ENCODE measurements at places on chromosomes 3 and 15.

- DNase-seq = no peak
Observed at GRCh38 chr15:90181776-90182175, 19.4 kb upstream of the SEMA4B start.

DNA sequence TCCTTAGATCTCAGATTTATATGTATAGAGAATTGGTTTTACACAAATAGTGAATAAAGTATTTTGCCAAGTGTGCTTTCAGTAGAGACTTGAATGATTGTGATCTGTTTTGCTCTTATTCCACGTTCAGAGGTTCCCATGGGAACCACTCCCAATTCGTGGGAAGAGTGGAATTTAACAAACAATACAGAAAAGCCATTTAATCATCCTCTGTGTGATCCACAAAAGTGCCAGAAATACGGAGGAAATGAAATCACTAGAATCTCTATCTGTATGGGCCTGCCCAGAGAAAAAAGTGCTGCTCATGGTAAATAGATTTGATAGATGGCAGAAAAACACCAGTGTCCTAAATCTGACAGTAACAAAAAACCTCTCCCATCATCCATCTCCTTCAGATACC lies 56.0 kb downstream of the CNTN4 start:
- DNase-seq = no peak

- no peak for DNase-seq
Observed at GRCh38 chr3:50850639-50851511, 176.1 kb downstream of the DOCK3 start.

GRCh38 chr15:66866656-66867055 lies 164.6 kb downstream of the SMAD6 start:
- DNase-seq = no peak

- no peak for DNase-seq
Observed at GRCh38 chr3:124791639-124792151, 61.4 kb downstream of the UMPS start.

DNA sequence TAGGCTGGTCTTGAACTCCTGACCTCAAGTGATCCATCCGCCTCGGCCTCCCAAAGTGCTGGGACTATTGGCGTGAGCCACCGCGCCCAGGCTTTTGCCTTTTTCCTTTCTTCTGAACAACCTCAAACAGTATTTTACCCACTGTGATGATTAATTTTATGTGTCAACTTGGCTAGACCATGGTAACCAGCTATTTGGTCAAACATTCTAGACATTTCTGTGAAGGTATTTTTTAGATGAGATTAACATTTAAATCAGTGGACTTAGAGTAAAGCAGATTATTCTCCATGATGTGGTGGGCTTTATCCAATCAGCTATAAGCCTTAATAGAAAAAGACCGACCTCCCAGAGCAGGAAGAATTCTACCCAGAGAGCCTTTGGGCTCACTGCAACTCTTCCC lies 6.0 kb downstream of the SPATA12 start:
- no peak for DNase-seq

- no peak for DNase-seq
Observed at GRCh38 chr3:36729204-36730056, 34.9 kb downstream of the DCLK3 start.

- no peak for DNase-seq
Observed at GRCh38 chr3:15216501-15216900, 10.5 kb downstream of the CAPN7 start.

GRCh38 chr3:169914321-169914720 lies 2.9 kb downstream of the SAMD7 start:
- DNase-seq = no peak

GRCh38 chr3:16743276-16743675 lies 138.1 kb upstream of the DAZL start:
- no peak for DNase-seq

DNA sequence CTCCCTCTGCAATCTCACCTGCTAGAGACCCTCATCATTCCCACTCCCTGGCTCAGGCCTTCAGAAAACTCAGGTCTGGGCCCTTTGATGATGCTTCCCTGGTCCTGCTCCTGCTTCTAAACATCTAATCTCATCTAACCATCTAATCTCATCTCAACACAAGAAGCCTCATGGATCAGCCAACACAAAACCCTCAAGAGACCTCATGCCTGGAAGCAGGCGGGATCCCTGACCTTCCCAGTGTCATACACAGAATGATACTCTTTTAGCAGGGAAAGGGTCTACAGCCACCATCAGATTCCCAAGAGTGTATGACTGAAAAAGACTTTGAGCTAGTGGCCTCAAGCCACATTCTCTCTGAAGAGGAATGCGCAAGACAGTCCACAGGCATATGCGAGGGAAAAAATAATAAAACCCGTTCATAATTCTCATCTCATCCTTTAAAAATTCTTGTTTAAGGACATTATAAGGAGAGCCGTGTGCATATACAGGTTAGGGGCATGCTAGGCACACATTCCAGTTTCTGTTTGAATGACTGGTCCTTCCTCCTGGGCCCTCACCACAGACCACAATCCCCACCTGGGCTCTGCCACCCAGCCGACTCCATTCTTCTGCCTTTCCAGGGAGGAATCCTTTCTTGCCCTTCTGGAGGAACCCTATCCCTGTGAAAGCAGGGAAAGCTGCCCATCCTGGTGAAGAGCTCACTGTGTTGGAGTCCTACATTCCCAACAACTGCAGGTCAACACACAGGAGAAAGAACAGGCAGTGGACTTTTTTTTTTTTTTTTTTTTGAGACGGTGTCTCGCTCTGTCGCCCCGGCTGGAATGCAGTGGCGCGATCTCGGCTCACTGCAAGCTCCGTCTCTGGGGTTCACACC lies 2.2 kb downstream of the ZXDC start:
- DNase-seq = no peak

DNA sequence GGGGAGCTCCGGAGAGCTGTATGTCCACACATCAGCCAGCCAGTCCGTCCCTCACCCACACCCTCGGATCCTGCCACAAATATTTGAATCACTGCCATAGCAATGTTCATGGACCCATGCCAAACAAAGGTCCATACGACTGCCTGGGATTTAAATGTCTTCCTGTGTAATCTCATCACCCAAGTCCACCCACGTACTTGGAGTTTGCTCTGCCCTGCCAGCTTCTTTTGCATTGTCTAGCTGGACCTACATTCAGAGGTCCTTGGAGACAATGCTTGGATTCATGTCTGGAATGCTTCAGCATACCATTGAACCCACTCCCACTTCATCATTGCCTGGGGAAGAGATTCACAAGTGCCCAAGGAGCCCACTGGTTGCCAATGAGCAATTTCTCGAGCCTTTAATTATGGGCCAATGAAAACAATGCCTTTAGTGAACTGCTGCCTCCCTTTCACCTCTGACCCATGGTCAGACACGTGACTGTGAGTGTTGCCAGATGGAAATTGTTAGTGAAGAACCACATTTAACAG lies 90.4 kb upstream of the PHLDB2 start:
- no peak for DNase-seq

- no peak for DNase-seq
Observed at GRCh38 chr3:101825904-101826445, 23.3 kb upstream of the NFKBIZ start.

GRCh38 chr15:40471808-40472150 lies 995 bp downstream of the CHST14 start:
- DNase-seq = no peak

- DNase-seq = no peak
Observed at GRCh38 chr3:43353923-43354670, 67.8 kb downstream of the SNRK start.

DNA sequence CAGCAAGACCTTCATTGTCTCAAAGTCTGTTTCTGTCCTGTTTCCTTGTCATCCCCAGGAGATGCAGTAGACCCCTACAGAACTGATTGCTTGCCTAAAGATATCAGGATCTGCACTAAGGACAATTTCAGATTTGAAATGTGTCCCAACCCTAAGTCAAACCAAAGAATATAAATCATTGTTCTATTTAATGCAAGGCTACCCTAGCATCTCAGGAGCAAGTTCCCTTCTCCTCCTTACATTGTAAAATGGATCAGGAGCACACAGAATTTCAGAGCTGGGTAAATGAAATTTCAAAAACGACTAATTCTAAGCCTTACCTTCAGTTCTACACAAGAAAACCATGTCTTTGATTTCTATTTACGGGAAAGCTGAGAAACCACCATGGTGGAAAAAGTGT lies 360.9 kb upstream of the KCNH8 start:
- no peak for DNase-seq

DNA sequence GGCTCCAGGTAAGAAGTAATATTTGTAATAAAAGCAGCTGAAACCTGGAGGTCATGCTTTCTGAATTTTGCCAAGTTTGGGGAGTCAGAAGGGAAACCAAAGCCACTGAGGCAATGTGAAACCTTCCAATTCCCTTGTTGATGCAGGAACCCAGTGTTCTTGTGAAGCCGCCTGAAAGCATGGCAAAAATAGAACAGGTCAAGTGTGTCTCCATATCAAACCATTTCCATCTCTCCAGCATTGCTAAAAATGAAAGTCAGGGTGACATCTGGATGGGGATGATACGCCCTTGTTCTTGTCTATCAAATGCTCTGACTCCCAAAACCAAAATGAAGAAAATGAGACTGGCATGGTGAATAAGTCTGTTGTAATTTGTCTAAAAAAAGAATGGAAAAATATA lies 362.5 kb downstream of the VPS13C start:
- DNase-seq = no peak

DNA sequence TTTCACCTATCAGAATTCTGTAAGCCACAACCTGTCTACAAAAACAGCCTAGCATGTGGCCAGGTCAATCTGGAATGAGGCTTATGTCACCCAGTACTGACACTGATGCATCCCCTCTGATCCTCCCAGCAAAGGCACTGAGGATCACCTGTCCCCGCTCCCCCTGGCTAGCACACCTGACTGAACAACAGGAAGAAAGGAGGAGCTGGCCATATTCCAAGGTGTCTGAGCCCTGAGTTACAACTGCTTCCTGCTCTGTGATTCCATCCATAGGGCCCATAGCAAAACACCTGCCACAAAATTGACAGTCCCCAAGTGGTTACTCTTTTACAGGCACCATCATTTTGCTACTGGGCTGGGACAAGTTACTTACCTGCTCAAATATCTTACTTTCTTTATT lies 555.5 kb upstream of the CFAP20DC start:
- DNase-seq = no peak

GRCh38 chr15:74124759-74125158 lies 5.6 kb upstream of the ISLR2 start:
- no peak for DNase-seq
